ENCODE measurements at places on chromosomes 16 and 17.

- no peak for DNase-seq
Measured at GRCh38 chr17:16880121-16880842, 91.6 kb downstream of the TNFRSF13B start.

DNA sequence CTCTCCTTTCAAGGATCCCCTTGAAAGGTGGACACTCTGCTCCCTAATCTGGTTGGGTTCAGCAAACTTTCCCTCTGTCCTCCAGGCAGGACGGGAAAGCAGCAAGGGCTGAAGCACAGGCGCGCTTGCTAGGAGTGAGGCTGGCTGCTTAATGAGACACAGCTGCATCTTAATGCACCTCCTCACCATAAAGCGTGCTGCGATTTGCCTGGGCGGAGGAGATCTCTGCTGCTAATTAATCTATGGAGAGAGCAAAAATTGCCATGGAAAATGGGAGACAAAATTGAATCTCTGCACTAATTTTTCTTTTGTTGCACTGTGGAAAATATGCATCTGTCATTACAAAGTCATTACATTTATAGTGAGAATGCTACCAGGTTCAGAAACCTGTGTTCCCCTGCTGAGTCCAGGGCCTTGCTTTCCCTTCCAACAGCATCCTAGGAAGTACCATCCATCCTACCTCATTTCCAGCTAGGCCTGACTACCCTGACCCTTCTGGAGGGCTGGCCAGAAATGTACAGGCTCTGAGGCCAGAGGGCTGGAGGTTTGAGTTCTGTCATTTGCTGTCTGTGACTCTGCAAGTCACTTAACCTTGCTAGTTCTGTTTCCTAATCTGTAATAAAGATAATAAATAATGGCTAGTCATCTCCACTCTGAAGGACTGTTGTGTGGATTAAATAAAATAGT is 43.5 kb upstream of the BCAR1 start:
- DNase-seq, result no peak

GRCh38 chr17:36674278-36674650 is 72.9 kb downstream of the MRM1 start:
- DNase-seq, result peak; percentile 16

DNA sequence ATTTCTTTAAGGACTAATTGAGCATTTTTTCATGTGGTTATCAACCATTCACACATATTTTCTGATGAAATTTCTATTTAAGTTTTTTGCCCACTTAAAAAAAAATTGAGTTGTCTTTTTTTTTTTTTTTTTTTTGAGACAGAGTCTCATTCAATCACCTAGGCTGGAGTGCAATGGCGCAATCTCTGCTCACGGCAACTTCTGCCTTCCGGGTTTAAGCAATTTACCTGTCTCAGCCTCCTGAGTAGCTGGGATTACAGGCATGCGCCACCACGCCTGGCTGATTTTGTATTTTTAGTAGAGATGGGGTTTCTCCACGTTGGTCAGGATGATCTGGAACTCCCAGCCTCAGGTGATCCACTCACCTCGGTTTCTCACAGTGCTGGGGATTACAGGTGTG is 34.3 kb downstream of the RAB11FIP3 start:
- DNase-seq, result no peak

- no peak for DNase-seq
Measured at GRCh38 chr17:42571435-42572225, 4.7 kb downstream of the MLX start.

DNA sequence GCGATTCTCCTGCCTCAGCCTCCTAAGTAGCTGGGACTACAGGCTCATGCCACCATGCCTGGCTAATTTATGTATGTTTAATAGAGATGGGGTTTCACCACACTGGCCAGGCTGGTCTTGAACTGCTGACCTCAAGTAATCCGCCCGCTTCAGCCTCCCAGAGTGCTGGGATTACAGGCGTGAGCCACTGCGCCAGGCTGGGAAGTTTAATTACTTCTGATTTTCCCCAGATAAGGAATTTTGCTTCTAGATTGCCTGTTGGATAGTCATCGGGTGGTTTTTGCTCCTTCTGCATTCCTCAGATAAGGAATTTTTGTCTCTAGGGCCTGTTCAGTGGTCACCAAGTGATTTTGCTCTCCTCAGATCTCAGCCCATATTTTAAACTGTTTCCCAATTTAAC is 112.5 kb downstream of the MAP2K4 start:
- DNase-seq, result no peak

DNA sequence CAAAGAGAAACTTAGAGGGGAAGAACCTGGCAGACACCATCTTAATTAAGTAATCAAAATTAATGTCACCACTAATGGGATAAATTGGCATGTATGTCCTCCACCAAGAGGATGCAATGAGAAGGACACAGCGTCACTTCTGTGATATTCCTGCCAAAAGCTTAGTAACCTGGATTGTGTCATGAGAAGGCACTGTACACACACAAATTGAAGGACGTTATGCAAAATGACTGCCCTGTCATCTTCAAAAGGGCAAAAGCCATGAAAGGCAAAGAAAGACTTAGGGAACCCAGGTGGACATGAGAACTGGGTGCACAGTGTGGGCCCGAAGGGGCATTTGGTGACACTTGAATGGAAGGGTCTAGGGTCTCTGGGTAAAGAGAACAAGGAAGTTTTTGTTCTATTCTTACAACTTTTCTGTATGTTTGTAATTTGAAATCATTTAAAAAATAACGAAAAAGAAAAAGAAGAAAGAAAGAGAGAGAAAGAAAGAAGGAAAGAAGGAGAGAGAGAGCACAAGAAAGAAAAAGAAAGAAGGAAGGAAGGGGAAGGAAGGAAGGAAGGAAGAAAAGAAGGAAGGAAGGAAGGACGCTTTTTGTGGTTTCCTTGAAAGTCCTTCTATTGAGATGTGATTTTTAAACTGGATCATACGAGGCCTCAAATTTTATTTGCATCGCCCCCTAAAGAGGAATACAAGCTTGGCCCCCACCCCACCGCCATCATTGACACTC is 4.0 kb upstream of the APOH start:
- DNase-seq, result no peak

GRCh38 chr16:16133943-16134604 is 89.2 kb downstream of the ABCC6 start:
- no peak for DNase-seq

DNA sequence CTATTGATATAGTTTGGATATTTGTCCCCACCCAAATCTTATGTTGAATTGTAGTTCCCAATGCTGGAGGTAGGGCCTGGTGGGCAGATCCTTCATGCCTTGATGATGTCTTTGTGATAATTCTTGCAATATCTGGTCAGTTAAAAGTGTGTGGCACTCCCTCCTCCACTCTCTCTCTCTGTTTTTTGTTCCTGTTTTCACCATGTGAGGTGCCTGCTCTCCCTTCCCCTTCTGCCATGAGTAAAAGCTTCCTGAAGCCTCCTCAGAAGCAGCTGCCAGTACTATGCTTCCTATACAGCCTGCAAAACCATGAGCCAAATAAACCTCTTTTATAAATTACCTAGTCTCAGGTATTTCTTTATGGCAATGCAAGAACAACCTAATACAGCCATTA is 47.3 kb downstream of the TOM1L2 start:
- DNase-seq, result no peak

- no peak for DNase-seq
Measured at GRCh38 chr17:76541739-76542454, 2.1 kb downstream of the PRCD start.

GRCh38 chr17:2957631-2958286 is 105.6 kb downstream of the OR1D5 start:
- no peak for DNase-seq

DNA sequence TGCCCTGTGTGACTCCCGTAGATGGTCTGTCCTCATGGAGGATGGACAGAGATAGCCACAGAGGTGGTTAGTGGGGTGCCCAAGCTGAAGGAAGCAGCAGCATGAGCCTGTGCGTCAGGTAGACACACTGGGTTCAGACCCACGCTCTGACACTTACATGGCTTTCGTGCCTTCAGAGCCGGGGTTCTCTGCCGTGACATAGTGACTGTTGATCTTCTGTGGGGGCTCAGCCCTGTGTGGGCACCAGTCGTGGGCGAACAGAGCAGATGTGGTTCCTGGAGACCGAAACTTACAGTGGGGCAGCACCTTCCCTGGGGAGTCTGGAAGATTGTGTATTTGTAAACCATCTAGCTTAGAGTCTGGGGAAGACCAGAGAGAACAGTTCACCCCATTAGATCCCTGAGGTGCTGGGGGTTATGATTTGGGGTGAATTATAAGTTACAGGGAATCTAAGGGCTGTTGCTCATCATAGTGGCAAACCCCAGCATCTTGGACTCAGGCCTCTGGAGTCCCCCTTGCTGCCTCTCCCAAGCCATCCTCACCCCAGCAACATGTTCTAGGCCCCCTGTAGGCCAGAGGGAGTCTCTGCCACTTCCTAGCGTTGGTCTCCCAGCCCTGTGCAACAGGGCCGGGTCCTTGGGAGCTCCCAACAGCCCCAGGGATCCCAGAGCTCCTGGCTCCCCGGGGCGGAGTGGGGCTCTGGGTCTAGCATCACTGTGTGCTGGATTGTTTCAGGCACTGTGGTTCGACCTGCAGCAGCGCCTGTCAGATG is 28.6 kb downstream of the NECAB2 start:
- no peak for DNase-seq

DNA sequence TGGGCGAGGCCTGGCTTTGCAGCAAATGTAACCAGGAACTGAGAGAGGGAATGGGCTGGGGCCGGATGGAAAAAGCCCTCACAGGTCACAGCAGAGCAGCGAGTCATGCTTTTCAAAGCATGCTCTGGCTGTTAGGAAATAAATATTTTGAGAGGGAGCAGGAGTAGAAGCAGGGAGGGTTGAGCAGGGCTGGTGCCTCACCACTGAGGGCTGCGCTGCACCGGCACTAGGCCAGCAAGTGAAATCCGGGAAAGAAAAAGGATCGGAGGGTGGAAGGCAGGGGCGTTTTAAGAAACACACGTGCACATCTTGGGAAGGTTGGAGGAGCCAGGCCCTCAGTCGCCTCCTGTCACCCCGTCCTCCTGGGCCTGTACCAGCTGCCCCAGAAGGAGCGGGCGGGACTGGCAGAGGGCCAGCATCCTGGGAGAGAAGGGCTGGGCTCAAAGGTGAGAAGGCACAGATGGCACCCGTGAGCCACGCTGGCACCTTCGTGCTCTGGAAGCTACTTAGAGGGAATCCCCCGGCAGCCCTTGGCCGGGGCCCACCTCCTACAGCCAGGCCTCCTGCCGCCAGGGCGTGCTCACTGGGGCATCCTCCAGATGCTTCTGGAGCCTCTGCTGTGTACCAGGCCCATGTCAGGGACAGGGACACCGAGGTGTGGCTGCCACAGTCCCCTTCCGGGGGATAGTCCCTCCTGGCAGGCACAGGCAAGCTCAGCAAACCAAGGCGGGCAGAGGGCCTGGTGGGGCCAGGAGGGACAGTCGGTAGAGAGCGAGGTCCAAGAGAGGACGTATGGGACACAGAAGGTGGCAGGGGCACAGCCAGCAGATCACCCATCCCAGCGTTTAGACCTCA is 71.5 kb upstream of the PLCG2 start:
- no peak for DNase-seq

GRCh38 chr16:69190598-69190997 is 3.6 kb downstream of the SNTB2 start:
- DNase-seq, result no peak

DNA sequence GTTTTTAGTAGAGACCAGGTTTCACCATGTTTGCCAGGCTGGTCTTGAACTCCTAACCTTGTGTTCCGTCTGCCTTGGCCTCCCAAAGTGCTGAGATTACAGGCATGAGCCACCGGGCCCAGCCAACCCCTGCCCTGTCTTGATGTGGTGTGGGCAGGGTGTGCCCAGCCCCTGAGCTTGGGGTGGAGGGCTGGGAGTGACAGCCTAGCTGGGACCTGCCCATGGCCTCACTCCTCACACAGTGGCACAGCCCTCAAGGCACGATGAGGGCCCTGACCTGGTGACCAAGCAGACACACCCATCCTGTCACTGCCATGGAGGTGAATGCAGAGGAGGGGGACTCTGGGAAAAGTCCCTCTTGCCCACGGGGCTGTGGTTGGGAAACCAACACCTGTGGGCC is 3.0 kb downstream of the IL32 start:
- no peak for DNase-seq

DNA sequence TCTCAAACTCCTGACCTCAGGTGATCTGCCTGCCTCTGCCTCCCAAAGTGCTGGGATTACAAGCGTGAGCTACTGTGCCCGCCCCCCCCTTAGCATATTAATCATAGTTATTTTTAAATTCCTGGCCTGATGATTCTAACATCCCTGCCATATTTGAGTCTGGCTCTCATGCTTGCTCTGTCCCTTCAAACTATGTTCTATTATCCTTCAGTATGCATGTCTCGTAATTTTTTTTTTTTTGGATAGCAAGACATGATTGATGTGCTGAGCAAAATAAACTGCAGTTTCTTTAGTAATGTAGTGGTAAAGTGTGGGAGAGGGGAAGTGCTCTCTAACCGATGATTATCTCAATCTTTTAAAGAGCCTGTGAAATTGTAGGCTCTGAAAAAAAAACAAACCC is 34.3 kb upstream of the TMEM92 start:
- DNase-seq, result no peak

DNA sequence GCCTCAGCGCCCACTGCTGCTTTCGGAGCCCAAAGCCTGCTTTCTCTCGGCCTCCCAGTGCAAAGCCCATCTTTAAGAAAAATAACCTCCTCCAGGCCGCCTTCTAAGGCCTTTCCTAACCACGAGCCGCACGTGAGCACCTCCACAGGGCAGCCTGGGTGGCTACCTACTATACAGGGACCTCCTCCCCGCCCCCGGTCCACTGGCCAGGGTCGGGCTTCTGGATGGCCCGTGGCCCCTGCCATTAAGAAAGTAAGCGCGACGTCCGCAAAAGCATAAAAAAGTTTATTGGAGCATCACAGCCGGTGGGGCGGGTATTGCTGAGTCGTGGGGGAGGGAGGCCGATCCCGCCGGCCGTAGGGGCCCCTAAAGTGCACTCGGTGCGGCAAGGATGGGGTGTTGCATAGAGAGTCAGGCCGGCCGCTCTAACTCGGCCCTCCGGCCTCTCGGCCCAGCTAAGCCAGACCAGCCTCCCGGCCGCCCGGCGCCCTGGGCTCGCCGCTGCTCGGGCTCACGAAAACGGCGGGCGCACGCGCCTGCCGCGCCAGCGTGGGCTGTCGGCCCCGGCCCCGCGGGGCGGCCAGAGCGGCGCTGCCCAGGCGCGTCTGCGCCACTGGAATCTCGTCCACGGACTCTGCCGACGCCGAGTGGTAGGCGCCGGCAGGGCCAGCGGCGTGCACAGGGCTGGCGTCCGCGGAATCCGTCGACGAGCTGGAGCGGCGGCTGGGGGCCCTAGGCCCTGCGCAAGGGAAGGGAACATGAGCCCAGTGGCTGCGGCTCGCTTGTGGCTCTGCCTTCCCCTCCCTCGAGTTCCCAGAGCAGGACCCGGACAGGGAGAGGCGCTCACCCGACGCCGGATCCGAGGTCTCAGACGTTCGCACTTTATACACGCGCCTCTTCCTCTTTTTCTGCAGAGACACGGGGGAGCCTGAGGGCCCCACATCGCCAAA is 1.1 kb upstream of the TPPP3 start:
- no peak for DNase-seq

- DNase-seq, result no peak
Measured at GRCh38 chr16:84391151-84392030, 23.1 kb downstream of the ATP2C2 start.

- no peak for DNase-seq
Measured at GRCh38 chr17:62562656-62563055, 64.8 kb upstream of the MRC2 start.

Measured in SHP77 treated with DMSO at 0.1 percent for 48 hours (cell line).